ENCODE measurements at places on chromosomes 6 and 20.

DNA sequence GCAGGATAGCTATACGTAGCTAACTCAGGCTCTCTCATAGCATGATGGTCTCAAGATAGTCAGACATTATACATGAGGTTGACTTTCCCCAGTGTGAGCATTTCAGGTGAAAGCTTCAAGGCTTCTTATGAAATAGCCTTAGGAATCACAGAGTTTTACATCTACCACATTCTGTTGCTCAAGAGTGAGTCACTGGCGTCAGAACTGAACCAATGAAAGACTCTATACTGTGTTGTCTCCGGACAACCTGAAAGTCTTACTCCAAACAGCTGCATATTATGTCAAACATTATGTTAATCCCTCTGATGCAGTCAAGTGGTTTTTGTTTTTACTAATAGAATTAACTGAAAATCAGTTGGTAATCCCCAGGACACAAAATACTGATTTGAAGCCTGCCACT lies 79.8 kb upstream of the TRDN start:
- no peak for DNase-seq

DNA sequence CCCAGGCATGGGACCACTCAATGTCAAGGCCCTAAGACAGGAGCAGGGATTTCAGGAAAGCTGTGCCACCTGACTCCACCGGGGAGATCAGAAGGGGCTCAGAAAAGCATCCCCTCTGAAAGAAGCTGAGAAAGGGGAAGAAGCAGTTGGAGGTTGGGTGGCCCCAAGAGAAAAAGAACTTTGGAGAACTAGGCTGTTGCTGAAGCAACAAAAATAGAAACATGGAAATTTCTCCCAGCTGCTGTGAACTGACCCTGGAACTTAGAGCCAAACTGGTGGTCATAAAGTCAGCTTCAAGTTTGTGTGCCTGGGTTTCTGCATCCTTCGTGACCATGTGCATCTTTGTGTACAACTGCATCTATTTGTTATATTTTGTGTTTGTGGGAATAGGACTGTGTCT lies 534.5 kb downstream of the MAFB start:
- DNase-seq: no peak

DNA sequence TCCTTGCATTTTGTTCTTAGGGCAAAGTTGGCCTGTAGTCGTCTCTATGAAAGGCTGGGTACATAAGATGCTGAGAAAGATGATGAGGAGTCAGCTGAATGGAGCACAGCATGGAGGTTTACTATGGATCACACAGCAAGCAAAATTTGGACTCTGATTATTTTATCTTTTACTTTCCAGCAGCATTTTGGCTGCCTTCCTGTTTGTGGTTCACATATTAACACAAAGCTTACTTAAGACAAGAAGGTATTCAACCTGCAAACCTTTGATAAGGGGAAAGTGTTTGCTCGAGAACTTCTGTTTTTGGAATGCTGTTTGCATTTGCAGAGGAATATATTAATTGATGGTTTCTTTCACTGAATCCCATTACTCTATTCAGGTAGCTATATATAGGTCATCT lies 103.1 kb upstream of the ENPP5 start:
- no peak for DNase-seq

DNA sequence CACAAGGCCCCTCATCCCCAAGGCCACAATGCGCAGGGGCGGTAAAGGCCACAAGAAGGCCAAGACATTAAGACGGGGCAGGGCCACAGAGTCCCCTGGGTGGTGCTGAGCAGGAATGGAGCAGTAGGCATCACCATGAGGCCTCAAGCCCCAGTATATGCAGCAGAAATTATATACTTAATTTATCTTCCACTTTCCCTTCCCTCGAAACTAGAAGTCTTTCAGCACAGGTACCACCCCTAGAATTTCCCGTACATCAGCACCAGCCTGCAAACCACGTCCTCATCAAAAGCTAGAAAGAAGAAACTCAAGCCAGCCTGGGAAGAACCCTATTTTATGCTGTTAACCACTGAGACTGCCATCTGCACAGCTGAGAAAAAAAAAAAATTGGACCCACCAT lies 89.4 kb downstream of the PLG start:
- DNase-seq: no peak

- DNase-seq: no peak
These were observed 9.3 kb upstream of the ID1 start for GRCh38 chr20:31595654-31596411.
